Activated CD4-positive, alpha-beta T cell treated with anti-CD3 and anti-CD28 coated beads, Interleukin-2, amount 50 U/mL, for 16 hours (primary cell): ENCODE measurements at places on chromosomes 16 and 17.

DNA sequence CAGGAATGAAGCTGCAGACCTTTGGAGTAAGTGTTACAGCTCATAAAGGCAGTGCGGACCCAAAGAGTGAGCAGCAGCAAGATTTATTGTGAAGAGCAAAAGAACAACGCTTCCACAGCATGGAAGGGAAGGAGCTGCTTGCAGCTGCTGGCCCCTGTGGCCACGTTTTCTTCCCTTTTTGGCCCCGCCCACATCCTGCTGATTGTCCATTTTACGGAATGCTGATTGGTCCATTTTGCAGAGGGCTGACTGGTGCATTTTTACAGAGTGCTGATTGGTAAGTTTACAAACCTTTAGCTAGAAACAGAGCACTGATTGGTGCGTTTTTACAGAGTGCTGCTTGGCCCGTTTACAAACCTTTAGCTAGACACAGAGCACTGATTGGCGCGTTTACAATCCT lies 841.5 kb downstream of the CDH11 start:
- DNase-seq, result no peak

- no peak for DNase-seq
Observed at GRCh38 chr17:72518753-72519597, 398.2 kb downstream of the SOX9 start.

DNA sequence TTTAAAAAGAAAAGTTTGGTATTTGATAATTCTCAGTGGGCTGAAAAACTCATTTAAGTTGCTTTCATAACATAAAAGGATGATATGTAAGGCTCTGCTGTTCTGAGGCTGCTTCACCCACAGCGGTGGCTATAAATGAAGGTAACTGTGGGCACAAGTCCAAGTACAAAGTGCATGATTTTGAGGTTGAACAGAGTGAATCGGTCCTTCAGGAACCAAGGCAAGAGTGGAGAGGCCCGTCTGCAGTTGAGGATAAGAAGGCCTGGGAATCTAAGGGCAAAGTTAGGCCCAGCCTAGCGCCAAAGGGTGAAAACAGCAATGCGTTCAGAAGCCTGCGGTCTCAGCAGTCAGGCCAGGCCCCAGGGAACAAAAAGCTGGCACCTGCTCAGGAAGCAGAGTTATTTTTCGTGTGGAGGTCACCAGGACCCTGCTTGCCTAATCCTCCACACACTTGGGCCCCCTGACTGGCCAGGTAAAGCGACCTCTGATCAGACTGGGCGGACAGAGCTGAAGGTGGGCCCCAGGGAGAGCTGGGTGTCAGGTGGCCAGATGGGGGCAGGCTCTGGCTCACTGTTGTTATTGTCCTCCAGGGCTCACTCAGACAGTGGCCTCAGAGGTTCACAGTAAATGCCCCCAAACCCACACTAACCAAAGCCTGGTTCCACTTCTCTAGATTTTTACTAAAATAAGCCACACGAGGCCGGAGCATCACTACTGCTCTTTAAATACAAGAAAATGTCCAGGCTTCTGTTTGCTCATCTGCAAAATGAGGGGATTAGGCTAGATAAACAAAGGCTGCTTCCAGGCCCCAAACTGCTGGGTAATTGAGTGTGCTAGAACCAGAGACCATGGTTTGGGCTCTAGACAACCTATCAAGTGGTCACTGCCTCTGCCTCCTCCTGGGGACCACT lies 46.5 kb downstream of the TEX2 start:
- no peak for DNase-seq

GRCh38 chr16:14487579-14487978 lies 142.5 kb downstream of the PARN start:
- no peak for DNase-seq

DNA sequence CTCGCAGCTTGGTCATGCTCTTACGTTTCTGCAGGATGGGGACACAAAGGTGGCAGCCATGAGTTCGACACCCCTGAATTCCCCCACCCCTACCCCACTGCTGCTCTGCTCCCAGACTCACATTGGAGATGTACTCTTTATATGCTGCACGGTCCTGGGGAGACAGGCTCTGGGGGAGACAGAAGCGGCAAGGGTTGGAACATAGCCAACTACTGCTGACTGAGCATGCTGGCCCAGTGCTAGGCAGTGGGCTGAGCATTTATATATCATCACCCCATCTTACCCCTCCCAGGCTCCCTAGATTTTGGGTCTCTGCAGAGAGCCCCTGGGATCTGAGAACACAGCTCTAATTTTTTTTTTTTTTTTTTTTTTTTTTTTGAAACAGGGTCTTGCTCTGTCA lies 8.1 kb upstream of the ATXN7L3 start:
- DNase-seq, result no peak

GRCh38 chr17:56761387-56761786 lies 72.3 kb downstream of the C17orf67 start:
- DNase-seq, result no peak

- no peak for DNase-seq
Observed at GRCh38 chr17:19714542-19715411, 1.6 kb downstream of the SLC47A2 start.

GRCh38 chr16:85174871-85175723 lies 62.8 kb upstream of the CIBAR2 start:
- DNase-seq, result no peak

DNA sequence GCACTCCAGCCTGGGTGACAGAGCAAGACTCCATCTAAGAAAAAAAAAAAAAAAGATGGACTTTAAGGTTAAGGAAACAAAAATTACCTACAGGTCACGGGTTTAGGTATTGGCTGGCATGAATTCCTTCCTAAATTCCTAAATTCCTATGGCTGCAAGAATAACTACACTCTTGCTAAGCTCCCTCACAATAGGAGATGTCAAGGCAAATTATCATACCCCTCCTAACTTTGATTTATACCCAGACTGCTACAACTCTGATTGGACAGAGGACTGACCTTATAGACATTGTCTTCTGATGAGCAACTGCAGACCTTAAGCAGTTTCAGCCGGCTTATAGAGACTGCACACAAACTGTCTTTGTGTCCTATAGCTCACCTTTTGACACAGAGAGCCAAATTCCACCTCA lies 25.1 kb upstream of the TMC7 start:
- DNase-seq, result no peak

GRCh38 chr17:45855691-45856336 lies 11.1 kb downstream of the SPPL2C start:
- no peak for DNase-seq

DNA sequence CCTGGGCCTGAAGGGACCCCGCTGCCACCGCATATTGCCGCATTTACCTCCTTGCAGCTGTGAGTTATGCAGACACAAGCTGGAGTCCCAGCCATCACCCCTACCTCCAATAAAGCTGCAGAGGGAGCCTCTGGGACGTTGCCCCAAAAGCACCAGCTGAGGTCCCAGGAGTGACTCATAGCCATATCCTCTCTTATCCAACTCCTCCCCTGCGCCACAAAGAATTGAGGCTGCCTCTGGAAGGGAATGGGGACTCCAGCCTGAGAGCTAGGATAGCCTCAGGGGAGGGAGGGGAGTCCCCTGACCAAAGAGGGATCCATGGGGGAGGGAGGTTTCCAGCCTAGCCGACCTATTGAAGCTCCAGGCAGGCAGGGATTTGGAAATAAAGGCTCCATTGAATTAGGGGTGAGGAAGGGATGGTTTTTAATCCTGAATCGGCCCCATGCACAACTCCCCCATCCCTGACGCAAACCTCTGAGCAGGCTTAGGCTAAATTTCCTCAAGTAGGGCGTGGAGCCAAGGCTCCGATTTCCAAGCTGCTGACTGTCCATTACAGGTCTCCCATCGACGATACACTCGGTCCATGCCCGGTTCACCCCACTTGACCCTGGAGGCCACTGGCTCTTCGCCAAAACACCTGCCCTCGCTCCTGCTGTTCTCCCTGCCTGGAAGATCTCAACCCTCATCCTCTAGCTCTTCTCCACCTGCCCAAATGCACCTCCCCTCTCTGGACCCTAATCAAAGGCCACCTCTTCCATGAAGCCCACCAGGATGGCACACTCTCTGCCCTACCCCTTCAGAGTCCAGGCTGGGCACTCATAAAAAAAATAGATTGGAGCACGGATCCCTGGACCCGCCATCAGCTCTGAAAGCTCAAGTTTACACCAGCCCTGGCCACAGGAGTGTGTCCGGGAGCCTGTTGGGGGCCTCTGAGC lies 27.5 kb downstream of the PIMREG start:
- no peak for DNase-seq

- DNase-seq, result no peak
Observed at GRCh38 chr16:88066680-88067529, 115.7 kb downstream of the BANP start.

GRCh38 chr17:55873017-55873758 lies 122.3 kb downstream of the PCTP start:
- DNase-seq, result no peak

GRCh38 chr17:21013983-21014382 lies 28.8 kb downstream of the USP22 start:
- no peak for DNase-seq

GRCh38 chr17:8368193-8368592 lies 8.3 kb downstream of the KRABD2 start:
- DNase-seq, result no peak

- no peak for DNase-seq
Observed at GRCh38 chr17:9350080-9350479, 225.5 kb downstream of the STX8 start.

DNA sequence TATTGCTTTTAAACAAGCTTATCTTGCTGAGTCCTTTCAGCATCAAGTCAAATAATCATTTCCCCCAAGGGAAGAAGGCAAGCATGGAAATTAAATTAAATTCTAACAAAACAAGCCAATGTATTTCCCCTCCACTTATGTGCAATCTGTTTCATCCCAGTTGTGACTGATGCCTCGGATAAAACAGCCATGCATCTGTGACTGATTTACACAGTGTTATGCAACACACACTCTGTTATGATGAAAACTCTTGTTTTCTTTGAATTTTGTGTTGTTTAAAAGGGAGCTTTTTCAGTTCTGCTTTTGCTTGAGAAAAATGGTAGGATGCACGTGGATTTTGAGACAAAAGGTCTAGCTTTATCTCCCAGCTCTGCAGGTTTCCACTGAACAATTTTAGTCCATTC lies 32.6 kb downstream of the TMEM100 start:
- DNase-seq, result no peak

GRCh38 chr17:81002409-81003361 lies 11.0 kb downstream of the CHMP6 start:
- DNase-seq, result no peak

GRCh38 chr17:45984368-45984767 lies 14.7 kb upstream of the STH start:
- DNase-seq, result no peak

- DNase-seq, result no peak
Observed at GRCh38 chr17:50534222-50534978, 1.9 kb downstream of the EPN3 start.

- no peak for DNase-seq
Observed at GRCh38 chr16:22660441-22661160, 149.9 kb downstream of the NPIPB5 start.

DNA sequence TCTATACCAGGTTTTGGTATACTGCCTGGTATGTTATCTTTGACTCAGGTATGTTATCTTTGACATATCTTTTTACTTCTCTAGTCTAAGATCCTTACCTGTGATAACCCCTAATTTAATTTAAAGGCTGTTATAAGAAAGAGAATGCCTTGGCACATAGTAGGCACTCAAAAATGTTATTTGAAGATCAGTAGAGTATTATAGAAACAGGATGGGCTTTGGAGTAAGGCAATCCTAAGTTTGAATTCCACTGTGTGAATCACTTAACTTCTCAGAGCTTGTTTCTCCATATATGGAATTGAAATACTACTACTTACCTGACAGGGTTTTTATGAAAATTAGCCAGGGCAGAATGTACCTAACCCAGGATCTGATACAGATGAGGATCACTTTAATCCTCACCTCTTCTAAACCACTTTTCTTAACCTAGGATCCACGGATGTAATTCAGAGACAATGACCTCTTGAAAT lies 1.2 kb downstream of the BRIP1 start:
- DNase-seq, result no peak

DNA sequence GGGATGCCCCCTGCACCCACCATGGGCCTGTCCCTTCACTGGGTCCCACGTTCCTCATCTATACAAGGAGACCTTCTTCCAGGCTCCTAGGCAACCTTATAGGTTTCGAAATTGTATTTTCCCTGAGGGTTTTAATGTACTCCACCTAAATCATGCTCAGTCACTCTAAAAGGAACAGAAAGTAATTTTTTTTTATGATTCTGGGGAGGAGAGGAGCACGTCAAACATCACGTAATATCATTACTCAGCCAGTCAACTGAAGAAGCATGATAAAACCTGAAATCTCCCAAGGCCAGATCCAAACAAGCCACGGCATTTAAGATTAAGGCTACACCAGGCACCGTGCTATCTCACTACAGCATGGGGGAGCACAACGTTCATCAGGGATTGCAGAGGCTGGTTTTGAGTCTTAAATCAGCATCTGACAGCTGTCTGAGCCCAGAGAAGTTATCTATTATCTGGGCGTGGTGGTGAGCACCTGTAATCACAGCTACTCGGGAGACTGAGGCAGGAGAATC lies 3.9 kb upstream of the TMEM114 start:
- no peak for DNase-seq

GRCh38 chr16:63774302-63774701 lies 1347.6 kb downstream of the CDH11 start:
- DNase-seq, result no peak

DNA sequence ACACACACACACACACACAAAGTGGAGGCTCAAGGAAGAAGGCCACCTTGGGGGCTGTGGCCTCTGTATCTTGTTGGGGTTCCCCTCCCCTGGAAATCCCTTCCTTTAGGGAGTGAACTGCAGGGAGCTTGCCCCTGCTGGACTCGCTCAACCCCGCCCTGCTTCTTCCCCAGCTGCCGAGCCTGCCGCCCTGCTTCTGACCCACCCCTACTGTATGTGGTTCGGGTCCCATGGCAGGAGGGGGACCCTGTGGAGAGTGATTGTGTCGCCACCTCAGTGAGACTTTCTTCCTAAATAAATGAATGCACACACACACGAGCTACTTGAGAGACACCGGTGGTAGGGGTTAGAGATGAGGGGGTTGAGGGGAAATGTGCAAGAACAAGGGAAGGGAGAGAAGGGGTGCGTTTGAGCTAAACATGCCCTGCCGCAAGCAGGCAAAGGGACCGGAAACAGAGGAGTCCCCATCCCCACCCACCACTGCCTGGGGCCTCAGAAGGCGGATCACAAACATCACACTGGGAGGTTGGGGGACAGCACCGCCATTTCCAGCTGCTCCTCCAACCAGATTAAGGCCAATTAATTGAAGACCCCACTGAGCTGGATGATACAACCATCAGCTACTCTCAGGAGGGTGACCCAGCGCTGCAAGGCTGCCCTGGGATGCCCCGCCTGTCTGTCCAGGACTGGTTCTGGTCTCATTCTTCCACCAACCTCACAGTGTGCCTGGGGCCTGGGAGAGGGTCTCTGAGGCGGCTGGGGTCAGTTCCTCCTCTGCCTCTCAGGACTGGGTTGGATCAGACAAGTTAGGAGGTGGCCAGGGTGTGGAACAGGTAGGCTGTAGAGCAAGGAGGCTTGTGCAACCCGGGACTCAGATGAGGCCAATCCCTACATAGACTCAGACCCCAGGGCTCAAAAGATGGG lies 98.9 kb downstream of the SDK2 start:
- no peak for DNase-seq

DNA sequence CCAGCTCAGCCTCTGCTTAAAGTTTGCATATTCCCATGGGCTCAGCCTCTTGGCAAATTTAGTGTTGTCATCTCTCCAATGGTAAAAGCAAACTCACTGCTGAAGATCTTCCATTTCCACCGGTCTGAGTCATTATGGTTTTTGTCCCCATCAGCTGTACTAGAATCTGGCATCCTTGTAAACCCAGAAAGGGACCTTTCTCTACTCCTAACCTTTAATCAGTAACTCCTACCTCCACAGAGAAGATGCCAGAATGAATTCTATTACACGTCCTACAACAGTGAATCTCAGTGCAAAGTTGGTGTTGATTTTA lies 45.8 kb downstream of the ZNF652 start:
- DNase-seq, result no peak

GRCh38 chr17:42118545-42118944 lies 2.6 kb downstream of the KAT2A start:
- DNase-seq, result peak; percentile 42
